Activated naive CD4-positive, alpha-beta T cell (primary cell): ENCODE measurements at places on chromosomes 6 and 20.

DNA sequence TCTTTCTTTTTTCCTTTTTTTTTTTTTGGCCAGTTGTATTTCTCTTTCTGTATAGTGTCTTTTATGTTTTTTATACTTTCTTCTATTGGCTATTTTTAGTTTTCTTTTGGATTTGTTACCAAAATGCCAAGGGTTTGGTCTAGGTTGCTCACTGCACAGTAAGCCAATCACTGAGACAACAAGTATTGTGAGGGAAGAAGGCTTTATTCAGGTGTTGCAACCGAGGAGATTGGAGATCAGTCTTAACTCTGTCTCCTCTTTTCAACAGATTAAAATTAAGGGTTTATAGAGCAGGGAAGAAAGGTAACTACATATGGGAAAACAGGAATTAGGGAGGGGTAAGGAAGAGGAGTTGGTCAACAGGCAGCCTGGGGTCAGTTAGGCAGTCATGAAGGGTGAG is 10.1 kb upstream of the TRIM26 start:
- no peak for DNase-seq

GRCh38 chr6:165605182-165605875 is 57.7 kb downstream of the PDE10A start:
- no peak for DNase-seq

GRCh38 chr6:90298459-90299053 is 1.9 kb upstream of the BACH2 start:
- DNase-seq = no peak

GRCh38 chr6:101633081-101633480 is 239.6 kb downstream of the GRIK2 start:
- no peak for DNase-seq

- no peak for DNase-seq
These were observed 9.2 kb downstream of the BEND3 start for GRCh38 chr6:107106165-107106564.

GRCh38 chr6:105348897-105349296 is 54.0 kb downstream of the PREP start:
- DNase-seq = no peak

- no peak for DNase-seq
These were observed 2.5 kb downstream of the RSPO3 start for GRCh38 chr6:127120787-127121636.

DNA sequence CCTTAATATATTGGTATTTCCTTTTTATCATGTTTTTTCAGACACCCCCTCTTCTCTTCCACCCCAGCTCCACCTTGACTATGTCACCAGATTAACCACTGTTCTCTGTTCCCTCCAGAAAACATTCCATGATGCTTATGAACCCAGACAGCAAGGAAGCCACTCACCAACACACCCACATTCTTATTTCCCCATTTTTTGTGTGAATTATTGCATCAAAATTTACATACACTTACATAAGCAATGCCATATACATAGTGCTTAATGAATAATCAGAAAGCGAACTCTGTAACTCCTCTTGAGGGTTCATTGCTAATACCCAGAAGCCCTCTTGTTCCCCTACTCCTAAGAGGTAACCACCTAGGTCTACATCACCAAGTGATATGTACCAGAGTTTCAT is 182.3 kb upstream of the CDYL start:
- DNase-seq = no peak

- no peak for DNase-seq
These were observed 27.8 kb downstream of the THBS2 start for GRCh38 chr6:169225887-169226286.

GRCh38 chr6:128757961-128758360 is 125.0 kb upstream of the LAMA2 start:
- DNase-seq = no peak

- DNase-seq = no peak
These were observed 153.3 kb upstream of the SYNCRIP start for GRCh38 chr6:85795945-85796344.

DNA sequence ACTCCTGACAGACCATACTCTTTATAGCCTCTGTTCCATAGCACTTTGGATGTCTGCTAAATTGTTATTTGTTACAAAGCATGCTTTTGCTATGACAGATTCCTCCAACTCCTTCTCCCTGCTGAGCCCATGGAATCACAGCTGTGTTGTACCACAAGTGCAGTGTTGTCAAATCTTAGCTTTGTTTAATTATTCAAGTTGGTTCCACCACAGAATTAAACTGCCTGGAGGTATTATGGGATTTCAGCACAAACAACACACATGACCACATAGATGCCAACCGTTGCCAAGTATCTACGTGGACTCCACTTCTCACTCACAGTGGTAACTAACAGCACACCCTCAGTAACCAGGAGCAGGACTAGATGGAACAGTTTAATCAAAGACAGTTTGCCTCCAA is 32.7 kb upstream of the MARCKS start:
- DNase-seq = no peak

DNA sequence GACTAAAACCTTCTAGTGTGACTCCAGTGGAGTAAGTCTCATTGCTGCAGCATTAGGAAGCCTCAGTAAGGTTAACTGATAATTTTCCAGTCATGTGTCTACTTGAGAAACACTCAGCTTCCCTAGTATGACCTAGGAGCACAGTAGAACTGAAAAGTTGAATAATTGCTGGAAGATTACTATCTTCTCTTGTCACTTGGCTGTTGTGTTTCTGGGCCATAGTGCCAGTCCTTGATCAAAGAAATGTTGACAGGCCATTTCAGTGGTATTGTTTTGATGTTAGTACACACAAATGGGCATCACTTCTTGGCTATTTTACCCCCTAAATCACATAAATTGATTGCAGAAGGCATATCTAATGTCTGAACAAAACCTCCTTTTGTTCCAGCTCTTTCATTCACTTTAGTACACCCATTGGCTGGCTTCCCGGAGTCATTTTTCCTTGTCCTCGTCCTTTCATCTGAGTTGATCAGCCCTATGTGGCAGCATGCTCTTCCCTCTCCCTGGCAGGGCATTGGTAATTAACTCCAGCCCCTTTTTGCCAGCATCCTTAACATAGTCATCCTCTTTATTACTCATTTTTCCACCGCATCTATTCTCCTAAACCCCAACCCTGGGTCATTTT is 6.0 kb downstream of the ENPP3 start:
- no peak for DNase-seq

DNA sequence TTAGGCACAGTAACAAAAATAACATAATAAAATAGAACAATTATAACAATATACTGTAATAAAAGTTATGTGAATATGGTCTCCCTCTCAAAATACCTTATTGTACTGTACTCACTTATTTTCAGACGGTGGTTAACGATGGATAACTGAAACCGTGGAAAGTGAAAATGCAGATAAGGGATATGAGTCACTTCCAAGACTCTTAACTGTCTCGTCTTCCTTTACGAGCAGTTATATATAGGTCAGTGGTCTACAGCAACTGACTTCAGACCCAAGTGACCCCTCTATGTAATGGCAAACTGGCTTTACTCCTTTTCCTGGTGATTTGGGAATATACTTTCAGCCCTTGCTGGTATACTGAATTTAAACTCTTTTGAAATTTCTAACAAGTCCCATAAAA is 261.4 kb downstream of the SLC35F1 start:
- DNase-seq = no peak

- DNase-seq = no peak
These were observed 56.1 kb downstream of the GJA1 start for GRCh38 chr6:121491576-121491975.

DNA sequence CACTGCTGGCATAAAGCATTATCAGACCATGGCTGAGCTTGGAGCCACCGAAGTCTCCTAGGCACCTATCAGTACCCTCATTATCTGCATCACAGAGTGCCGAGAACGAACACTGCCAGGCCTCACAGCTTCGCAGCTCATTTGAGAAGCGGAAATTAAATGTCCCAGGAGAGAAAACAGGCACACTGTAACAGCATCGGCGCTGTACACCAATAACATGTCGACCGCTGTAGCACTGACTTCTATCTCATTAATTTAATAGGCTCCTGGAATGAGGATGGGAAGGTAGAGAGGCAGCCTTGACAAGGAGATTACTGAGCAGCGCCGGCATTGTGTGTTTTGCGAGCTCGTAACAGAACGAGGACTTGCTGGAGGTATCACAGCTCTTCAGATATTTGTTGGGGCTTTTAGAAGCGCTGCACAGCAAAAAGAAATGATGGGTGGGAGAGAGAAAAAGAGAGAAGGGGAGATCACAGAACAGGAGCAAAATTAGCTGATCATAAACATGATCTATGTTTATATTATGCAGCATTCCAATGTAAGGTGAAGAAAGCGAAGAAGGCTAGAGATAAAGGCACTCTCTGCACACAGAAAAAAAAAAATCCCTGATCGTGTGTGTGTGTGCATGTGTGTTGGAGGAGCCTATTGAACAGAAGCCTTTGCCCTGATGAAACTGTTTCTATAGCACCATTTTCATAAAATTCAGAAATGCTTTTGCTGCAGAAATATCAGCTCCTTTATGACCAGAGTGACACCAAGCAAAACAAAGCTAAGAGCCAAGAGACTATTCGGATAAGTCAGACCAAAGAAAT is 29.2 kb downstream of the ID4 start:
- DNase-seq = no peak

GRCh38 chr20:18007534-18008292 is 38.9 kb downstream of the MGME1 start:
- no peak for DNase-seq

GRCh38 chr6:89392823-89393222 is 19.2 kb downstream of the RRAGD start:
- DNase-seq = no peak

DNA sequence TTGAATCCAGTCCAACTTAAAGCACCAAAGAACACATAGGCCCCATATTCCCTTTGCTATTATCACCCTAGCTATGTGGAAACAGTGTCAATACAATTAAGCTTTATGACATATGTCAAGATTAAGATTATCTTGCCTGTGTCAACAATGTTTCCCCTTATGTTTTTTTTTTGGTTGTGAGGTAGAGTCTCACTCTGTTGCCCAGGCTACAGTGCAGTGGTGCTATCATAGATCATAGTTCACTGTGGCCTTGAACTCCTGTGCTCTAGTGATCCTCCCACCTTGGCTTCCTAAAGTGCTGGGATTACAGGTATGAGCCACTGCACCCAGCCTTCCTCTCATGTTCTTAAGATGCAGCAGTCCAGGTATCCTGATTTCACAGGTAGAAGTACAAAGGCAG is 17.8 kb downstream of the AFG1L start:
- DNase-seq = no peak

DNA sequence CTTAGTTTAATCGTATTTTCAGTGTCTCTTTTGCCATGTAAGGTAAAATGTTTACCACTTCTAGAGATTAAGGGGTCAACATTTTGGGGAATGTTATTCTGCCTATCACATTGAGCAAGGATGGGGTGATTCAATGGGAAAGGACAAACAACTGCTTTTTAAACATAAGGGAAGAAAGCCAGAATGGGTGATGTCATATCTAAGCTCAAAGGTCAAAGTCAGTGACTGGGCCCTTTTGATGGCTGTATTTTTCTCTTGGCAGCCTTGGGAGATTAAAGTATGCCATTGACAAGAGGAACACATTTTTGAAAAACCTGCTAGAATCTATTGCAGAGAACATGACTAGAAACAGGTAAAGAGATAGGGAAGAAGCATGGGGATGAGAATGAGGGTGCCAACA is 477.3 kb upstream of the IRAK1BP1 start:
- no peak for DNase-seq

DNA sequence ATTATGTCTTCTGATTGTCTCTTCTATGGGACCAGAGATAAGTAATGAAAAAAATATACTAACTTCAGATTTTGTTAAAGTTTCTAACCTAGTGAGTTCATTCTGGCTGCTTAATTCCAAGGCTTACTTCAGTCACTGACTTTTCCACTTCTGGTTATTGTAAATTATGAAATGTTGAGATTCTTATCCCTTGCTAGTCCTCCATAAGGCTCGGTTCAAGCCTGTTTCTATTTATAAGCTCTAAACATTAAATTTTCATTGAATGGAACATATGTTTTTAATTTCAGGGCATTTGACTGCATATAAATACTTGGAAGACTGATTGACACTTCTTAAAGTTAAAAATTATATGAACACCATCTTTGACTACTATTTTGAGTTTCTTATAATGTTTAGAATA is 23.6 kb upstream of the NKAIN2 start:
- no peak for DNase-seq

GRCh38 chr20:36709126-36709525 is 36.8 kb downstream of the NDRG3 start:
- DNase-seq = no peak

DNA sequence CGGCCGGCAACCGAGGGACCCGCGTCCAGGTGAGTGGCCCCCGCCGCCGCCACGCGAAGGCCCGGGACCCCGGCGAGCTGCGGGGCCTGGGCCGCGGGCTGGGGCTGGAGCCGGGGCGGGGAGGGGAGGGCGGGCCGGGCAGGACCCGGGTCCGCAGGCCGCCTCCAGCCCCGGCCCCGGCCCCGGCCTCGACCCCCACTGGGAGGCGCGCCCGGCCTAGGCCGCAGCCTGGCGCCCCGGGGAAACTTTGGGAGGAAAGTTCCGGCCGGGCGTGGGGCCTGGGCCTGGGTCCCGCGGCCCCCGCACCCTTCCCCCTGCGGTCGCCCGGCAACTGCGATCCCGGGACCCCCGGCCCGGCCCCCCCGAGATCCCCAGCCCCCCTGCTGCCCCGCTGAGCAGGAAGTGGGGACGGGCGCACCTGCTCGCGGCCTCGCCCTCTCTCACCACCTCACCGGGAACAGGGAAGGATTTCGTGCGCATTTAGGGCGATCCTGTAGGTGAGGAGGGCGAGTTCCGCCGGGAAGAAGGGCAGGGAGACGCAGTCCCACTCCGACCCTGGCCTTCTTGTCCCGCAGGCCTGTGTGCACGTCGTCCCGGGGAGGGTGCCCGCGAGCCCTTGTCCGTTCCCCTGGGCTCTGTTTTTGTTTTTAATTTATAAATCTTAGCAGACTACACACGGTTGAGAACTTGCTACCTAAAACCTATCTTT is 402 bp downstream of the OSBPL2 start:
- no peak for DNase-seq

GRCh38 chr6:80226151-80226550 is 119.7 kb downstream of the BCKDHB start:
- DNase-seq = no peak

DNA sequence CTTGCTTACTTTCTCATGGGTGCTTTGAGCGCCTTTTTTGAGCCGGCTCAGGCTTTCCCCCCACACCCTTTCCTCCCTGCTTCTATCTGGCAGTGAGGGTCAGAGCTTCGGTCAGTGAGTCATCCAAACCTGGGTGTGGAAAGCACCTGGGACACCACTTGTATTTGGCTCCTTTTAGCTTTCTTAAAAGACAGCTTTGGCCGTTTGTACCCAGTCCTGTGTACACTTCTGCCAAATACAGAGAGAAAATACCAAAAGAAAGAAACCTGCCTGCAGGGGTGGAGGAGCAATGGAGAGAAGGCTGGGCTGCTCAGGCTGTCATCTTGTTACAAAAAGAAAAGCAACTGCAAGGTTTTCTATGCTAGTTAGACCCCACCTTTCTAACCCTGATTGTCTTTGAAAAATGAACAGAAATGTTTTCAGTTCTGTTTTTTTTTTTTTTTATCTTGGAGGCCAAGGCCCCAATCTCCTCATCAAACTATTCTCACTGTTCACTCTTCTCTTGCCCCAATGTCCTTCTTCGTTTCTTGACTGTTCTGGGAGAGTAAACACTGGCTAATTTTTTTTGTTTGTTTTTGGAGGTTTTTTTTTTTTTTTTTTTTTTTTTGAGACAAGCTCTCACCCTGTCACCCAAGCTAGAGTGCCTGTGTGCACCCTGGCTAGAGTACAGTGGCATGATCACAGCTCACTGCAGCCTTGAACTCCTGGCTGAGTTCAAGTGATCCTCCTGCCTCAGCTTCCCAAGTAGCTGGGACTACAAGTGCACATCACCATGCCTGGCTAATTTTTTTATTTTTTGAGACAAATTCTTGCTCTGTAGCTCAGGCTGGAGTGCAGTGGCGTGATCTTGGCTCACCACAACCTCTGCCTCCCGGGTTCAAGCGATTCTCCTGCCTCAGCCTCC is 76.4 kb downstream of the SSR1 start:
- DNase-seq = no peak
